ENCODE measurements at places on chromosomes 13 and 19. TPM values are rescaled to one million over a fixed set of nuclear protein-coding genes. Genes with fewer than 3 reads are reported as not detected.

DNA sequence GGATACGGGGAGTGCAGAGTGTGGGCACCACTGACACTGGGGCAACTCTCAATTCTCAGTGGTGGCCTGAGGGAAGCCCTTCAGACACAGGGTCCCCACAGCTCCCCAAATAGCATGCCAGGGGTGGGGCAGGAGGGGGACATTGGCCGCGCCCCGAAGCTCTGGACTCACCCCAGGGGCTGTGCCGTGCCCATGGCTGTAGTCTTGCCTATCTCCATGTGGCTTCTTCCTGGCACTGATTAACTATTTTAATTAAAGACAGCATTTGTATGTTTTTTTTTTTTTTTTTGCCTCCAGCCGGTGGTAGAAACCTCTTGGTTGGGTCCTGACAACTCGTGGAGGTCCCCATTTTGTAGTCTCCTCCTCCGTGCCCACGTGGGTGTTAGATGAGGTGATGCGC lies 23.3 kb downstream of the GATAD2A start:
- DNase-seq, result no peak

DNA sequence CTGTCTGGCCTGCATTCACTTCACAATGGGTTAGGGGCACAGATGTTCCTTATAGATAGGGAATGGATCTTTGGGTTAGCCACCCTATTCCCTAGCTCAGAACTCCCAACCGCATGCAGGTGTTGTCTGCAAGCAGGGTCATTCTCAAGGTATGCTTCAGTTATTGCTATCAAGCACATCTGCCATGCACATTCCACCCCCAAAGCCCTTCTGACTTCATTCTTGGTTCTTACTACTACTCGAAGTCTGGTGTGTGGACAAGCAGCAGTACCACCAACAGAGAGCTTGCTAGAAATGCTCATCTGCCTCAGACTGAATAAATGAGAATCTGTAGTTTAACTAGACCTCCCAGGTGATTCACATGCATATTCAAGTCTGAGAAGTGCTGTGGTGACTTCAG lies 31.3 kb downstream of the SERPINE3 start:
- no peak for DNase-seq

DNA sequence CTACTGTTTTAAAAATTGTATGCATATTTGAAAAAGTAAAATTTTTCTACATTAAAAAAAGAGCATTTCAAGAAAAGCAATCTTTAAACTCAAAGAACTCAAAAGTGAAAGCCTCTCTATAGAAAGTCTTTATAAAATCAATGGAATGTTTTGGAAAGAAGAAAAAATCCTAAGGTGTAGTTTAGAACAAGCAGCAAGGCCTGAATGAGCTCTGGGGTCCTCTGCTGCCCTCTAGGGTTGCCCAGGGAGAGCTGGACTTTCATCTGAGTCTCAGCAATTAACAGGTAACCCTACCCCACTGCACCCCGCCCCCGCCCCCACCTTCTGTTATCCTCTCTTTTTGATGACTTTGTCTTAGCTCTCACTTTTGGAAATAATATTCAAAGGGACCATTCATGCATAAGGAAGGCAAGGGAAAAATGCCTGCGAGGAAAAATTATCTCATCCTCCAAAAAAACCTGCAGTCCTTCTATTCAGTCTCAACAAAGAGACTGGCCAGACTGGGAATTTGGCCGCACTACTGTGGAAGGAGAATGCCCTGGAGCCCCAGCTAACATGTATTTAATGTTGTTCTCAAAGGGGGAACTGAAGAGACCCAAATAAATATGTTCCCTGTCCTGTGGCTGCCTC lies 24.1 kb downstream of the SLC25A30 start:
- peak; percentile 26 for DNase-seq

Gene KISS1R
- total RNA-seq, result 2.3 TPM

Gene LYPD4
- total RNA-seq, result not detected

All from activated CD4-positive, alpha-beta memory T cell treated with anti-CD3 and anti-CD28 coated beads, Interleukin-2, amount 10 ng/mL, durations not matched to agents 7 days and 5 days (primary cell).